ENCODE measurements at places on chromosomes 1 and 21.

DNA sequence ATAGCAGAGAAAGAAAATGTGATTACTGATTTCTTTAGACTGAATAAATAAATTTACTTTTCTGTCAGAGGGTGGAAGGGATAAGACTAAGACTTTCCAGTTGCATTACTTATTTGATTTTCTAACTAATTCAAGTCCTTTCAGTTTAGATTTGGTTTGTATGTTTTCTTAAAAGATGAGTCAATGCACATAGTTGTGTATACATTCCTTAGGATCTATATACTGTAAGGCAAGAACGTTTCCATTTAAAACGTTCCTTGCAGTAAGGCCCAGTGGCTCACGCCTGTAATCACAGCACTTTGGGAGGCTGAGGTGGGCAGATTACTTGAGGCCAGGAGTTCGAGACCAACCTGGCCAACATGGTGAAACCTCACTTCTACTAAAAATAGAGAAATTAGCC is 14.5 kb upstream of the SERTAD4 start:
- no peak for DNase-seq

DNA sequence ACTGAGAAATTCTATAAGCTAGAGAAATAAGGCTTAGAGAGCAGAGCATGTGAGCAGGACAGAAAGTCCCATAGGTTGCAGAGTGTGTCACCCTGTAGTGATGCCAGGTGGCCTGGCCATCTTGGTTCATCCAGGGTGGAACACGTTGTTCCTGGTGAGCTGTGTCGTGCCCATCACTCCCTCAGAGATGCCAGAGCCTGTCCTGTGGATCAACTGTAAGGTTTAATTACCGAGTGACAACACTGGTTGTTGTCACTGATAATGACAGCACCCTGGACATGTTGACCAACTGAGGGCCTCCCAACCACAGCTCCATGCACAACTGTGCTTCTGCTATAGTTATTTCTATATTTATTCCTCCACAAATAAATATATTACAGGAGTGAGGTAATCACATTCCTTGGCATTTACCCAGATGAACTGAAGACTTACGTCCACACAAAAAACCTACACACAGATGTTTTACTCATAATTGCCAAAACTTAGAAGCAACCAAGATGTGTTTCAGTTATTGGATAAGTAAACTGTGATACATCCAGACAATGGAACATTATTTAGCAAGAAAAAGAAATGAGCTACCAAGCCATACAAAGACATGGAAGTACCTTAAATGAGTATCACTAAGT is 6.2 kb downstream of the C1orf198 start:
- no peak for DNase-seq

- DNase-seq = no peak
These were observed 19.2 kb downstream of the LAMC2 start for GRCh38 chr1:183205196-183205781.

GRCh38 chr1:61753998-61754508 is 11.8 kb downstream of the PATJ start:
- no peak for DNase-seq

GRCh38 chr1:14681182-14681581 is 82.7 kb downstream of the KAZN start:
- DNase-seq = no peak

DNA sequence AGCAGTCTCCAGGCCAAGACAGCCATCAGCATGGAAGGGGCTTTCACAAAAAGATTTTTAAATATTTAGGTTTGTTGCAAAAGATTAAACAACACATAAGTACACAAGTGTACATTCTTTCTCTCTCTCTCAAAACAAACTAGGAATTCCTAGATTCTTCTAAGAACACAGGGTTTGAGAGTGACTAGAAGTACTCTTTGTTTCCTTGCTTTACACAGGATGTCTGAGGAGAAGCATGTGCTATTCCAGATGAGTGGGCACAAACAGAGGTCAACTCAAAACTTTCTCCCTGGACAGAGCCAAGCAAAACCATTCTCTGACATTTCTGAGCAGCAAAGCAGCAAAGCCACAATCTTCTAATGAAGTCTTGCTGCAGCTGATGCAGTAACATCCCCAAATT is 210.6 kb upstream of the HOOK1 start:
- DNase-seq = no peak

Measured in stimulated activated CD4-positive, alpha-beta T cell treated with anti-CD3 and anti-CD28 coated beads, Interleukin-15, amount 100 ng/mL, for 1 hour (primary cell).